ENCODE measurements at places on chromosomes 6 and 20. TPM values are rescaled to one million over a fixed set of nuclear protein-coding genes. Genes with fewer than 3 reads are reported as not detected.

Gene OR2H2
- 0.24 TPM for total RNA-seq

Gene FBXO5
- total RNA-seq: 1.7 TPM

Gene SEC23B
- total RNA-seq: 73.5 TPM

Gene ZSCAN16
- 3.8 TPM for total RNA-seq

Gene BPI
- not detected for total RNA-seq

Gene CLVS2
- not detected for total RNA-seq

Gene PLCB1
- 0.24 TPM for total RNA-seq

Data from tracheal epithelial cell (primary cell).